ENCODE measurements at places on chromosomes 6 and 20.

DNA sequence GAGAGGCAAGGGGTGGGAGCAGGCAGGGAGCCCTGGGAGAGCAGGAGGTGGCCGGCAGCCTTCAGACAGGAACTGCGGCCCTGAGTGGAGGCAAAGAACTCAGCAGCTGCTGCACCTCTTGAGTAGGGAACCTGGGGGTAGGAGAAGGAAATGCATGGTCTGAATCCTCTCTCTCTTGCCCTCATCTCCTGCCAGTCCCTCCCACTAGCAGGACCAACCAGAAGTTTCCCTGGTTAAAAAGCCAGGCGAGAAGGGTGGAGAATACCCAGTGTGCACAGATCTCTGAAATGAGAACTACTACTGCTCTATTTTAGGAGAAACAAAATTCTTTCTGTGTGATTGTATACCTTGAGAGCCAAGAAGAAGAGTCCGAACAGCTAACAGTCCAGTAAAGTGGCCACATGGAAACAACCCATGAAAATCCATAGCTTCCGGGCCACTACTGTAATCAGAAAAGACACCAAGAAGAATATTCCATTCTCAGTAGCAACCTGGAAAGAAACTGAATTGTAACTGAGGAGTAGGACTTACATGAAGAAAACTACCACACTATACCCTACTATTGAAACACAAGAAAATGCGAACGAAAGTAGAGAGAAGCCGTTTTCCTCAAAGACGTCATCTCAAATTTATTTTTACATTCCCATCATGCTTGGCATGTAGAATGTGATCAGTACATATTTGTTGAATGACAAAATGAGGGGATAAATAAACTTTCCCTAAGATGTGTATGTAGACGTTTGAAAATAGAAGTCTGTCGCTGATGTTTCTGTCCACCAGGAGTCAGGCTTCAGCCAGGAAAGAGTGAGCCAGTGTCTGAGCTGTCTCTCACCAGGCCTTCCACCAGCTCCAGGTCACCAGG lies 25.6 kb downstream of the WRNIP1 start:
- peak; percentile 46 for DNase-seq

DNA sequence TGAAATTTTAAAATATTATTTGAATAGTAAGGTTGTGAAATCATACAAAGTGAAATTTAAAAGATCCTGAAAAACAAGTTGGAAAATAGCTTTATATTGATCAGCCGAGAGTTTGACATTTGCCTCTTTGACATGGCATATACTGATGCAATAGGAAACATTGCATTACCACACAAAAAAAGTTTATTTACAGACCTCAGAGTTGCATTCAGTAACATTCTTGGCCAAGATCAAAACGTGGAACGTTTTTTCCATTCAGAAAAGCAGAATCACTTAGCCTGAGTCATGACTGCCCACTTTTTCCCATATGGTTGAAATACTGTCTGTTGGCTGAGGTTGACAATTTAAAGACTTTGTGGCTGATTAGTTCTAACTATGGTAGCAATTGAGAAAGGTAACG lies 55.1 kb upstream of the BACH2 start:
- no peak for DNase-seq

GRCh38 chr6:12865671-12866181 lies 149.2 kb downstream of the PHACTR1 start:
- DNase-seq: no peak

DNA sequence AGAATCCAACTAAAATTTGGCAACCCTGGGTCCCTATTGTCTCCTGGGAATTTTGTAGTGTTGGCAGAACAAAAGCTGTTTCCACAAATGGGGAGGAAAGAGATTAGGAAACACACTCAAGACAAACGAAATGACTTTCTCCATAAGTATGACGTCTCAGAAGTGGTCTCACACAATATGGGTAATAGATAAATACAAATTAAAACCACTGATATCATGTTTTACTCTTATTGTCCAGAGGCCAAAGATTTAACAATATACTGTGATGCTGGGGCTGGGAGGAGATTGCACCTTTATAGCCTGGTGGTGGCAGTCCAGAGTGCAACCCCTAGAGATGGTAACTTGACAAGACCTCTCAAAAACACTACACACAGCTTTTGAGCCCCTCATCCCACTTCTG lies 18.6 kb downstream of the FKBP1A start:
- DNase-seq: no peak

DNA sequence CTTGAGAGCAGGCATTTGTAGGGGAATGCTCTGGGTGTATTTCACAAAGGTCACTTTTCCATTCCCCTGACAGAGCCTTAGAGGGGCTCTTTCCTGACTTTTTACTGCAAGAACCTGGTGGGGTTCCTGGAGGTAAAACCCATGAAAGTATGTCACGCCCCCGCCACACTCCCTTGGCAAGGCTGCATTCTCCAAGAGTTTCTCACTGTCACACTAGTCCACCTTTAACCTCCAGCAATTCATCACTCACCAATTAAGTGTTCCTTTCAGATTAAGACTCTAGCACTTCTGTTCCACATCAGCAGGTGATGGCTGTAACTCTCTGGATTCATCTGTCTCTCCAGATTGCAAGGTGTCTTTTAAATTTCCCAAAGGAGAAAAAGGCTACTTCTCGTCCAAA lies 32.7 kb upstream of the NKX2-4 start:
- no peak for DNase-seq

- no peak for DNase-seq
Observed at GRCh38 chr6:33732817-33733708, 13.6 kb downstream of the IP6K3 start.

Data from GM04504 (cell line).